Thoracic aorta (tissue), 2 donors: ENCODE measurements at places on chromosomes 3 and 15. TPM values are rescaled to one million over a fixed set of nuclear protein-coding genes. Genes with fewer than 3 reads are reported as not detected.

PTX3 gene
- total RNA-seq, result 175 TPM

FANCD2OS gene
- total RNA-seq, result not detected

P2RY12 gene
- 10.7 TPM for total RNA-seq

- no peaks in the 10 kb centered on the region for H3K27me3 ChIP-seq
- DNase-seq, result no peak
- no peaks in the 10 kb centered on the region for H3K4me1 ChIP-seq
- no peak overlapping the region for H3K4me3 ChIP-seq
- no peaks in the 10 kb centered on the region for H3K36me3 ChIP-seq
- H3K27ac ChIP-seq, result no peak overlapping the region
These were observed 37.6 kb downstream of the NANOGP8 start for GRCh38 chr15:35047528-35047927.

DNA sequence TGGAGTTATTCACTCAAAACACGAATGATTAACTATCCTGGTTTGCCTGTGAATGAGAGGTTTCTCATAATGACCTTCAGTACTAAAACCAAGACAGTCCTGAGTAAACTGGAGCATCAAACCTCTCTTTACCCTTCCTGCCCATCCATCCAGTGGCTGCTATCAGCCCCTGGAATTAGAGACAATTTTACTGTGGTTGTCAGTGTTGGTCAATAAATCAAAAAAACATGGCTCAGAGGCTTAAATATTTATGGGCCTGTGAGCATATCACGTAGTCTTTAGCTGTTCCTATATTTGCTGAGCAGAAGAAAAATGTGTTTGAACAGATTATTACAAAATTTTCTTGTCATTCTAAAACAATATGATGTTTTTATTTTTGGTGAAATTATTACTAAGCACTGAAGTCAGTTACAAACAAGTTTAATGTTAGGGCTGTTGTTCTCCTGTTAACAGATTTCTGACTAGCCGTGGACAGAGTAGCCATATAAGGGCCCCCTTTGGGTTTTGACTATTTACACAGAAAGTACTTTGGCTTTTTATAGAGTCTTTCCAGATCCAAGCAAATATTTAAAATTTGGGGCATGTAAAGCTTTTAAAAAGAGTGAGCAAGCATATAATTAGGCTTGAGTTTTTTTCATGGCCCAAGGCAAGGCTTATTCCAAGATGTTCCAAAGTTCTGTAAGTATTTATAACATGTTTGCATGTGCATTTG is 580.9 kb downstream of the DIPK2A start:
- no peaks in the 10 kb centered on the region for H3K4me1 ChIP-seq
- no peak for DNase-seq
- no peaks in the 10 kb centered on the region for H3K27me3 ChIP-seq
- no peak overlapping the region for H3K4me3 ChIP-seq
- H3K27ac ChIP-seq, result no peak overlapping the region
- H3K36me3 ChIP-seq, result no peaks in the 10 kb centered on the region

DNA sequence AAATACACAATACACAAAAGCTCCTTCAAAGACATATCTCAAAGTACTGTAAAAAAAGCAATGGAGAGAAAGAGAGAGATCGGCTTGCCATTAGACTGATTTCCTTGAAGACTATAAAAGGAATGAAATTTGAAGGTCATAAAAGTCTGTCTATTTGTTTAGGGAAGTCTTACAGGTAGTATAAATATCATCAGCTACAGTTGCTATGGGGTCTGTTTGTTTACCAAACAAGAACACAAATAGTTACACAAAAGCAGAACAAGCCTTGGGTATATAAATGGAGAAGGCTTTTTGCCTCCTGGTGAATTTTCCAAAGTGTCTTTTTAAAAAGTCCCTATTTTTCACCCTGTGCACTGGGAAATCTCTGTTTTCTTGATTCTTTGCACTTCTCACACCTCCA is 552.3 kb downstream of the FOXP1 start:
- no peaks in the 10 kb centered on the region for H3K27me3 ChIP-seq
- DNase-seq, result no peak
- no peak overlapping the region for H3K4me3 ChIP-seq
- peak overlapping the region; percentile 36 for H3K27ac ChIP-seq

DNA sequence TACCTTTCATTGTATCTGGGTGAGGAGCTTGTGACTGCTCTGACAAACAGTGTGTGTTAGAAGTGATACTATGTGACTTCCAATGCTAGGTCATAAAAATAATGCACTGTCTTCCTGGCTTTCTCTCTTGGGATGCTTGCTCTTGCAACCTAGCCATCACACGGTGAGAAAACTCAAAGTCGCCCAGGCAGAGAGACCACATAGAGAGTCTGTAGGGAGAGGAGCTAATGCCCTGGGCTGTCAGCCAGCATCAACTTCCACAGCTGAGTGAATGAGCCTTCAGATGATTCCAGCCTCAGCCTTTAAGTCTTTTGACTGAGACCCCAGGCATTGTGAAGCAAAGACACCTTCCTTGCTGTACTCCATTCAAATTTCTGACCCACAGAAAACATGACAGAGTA is 220.6 kb upstream of the SGO1 start:
- H3K27me3 ChIP-seq, result no peaks in the 10 kb centered on the region
- no peaks in the 10 kb centered on the region for H3K4me1 ChIP-seq
- no peak overlapping the region for H3K4me3 ChIP-seq

GRCh38 chr15:91271565-91272153 is 171.6 kb downstream of the SV2B start:
- DNase-seq, result no peak
- H3K4me1 ChIP-seq, result no peaks in the 10 kb centered on the region
- H3K36me3 ChIP-seq, result no peaks in the 10 kb centered on the region
- no peaks in the 10 kb centered on the region for H3K27me3 ChIP-seq
- no peak overlapping the region for H3K27ac ChIP-seq
- no peak overlapping the region for H3K4me3 ChIP-seq

DNA sequence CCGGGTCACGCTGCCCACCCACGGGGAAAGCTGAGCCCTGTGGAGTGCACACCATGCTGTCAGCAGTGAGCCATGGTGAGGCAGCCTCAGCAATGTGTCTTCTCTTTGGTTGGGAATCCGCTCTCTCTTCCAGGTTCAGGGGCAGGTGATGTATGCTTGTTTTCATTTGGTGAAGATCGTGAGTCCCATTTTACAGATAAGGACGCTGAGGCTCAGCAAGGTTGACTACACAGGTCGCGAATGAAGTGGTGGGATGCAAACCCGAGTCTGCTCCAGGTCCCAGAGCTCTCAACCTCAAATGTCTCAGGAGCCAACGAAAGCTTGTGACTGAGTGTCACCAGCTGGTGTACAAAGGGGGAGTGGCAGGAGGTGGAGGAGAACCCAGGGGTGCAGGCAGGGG is 74.3 kb downstream of the RPN1 start:
- H3K36me3 ChIP-seq, result no peaks in the 10 kb centered on the region
- H3K4me3 ChIP-seq, result no peak overlapping the region
- H3K27ac ChIP-seq, result no peak overlapping the region
